ENCODE measurements at places on chromosomes 4 and X.

DNA sequence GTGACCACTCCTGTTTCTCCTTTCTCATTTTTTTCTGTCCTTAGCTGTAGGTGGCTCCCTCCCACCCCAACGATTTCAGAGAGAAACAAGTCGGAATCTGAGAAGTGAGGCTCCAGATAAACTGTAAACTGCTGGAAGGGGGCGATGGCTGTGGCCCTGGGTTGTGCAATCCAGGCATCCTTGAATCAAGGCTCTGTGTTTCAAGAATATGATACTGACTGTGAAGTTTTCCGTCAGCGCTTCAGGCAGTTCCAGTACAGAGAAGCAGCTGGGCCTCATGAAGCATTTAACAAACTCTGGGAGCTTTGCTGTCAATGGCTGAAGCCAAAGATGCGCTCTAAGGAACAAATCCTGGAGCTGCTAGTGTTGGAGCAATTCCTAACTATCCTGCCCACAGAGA is 37.7 kb downstream of the ETDC start:
- no peak for DNase-seq

GRCh38 chr4:5693871-5694270 is 14.5 kb downstream of the EVC2 start:
- DNase-seq = no peak

GRCh38 chrX:129663171-129663570 is 8.4 kb upstream of the APLN start:
- DNase-seq = no peak

- no peak for DNase-seq
These were observed 274.3 kb downstream of the FRMPD4 start for GRCh38 chrX:12412561-12412960.

DNA sequence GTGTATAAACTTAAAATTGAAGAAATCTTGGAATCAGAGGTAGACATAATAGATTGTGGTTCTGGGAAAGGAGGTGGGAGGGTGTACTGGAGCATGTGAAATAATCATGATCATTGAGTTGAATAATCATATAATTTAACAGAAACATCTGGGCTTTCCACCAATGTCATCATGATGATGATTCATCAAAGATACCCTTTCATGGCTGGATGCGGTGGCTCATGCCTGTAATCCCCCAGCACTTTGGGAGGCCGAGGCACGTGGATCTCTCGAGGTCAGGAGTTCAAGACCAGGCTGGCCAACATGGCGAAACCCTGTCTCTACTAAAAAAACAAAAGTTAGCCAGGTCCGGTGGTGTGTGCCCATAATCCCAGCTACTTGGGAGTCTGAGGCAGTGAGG is 6.7 kb upstream of the RUFY3 start:
- no peak for DNase-seq

DNA sequence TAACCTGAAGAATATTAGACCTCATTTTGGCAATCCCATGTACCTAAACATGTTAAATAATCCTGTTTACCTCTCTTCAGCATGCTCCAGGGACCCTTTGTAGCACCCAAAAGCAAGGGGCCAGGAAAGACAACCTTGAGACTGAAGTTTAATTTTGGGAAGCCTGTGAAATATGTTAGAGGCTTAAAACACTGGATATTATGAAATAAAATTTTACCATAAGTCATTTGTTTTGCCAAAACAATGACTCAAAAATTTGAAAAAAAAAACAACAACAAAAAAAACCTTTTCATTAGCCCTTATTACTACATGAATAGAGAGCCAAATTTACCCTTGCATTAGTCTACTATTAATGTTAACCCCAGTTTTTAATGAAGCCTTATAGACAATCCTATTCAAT is 49.7 kb downstream of the HMGB2 start:
- no peak for DNase-seq

GRCh38 chr4:26321373-26322221 is 783 bp downstream of the RBPJ start:
- no peak for DNase-seq

DNA sequence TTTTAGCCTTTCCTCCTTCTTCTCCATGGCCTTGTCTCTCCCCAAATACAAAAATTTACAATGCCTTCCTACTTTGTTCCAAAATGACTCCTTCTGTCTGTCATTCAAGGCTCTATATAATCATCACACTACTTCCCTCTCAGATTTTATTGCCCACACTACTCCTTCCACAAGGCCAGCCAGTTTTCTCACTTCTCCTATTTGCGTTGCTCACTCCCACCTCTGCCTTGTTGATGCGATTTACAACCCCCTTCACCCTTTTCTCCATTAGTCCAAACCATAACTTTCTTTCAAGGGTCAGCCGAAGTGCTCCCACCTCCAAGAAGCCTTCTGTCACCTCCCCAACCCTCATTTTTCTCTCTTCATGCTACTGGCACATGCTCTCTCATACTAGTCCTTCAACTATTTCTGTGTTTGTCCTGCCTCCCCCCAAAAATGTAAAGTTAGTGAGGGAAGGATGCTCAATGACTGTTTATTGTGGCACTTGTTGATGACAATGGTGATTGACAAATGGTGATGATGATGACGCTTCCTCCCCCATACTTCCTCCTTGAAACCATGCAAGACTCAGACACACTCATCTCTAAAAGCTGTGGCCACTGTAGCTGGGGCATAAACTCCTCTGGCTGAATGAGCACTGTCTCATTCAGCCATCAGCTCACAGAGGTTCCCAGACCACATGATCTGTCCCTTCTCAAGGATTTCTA is 2.7 kb upstream of the XKRX start:
- peak; percentile 25 for DNase-seq

DNA sequence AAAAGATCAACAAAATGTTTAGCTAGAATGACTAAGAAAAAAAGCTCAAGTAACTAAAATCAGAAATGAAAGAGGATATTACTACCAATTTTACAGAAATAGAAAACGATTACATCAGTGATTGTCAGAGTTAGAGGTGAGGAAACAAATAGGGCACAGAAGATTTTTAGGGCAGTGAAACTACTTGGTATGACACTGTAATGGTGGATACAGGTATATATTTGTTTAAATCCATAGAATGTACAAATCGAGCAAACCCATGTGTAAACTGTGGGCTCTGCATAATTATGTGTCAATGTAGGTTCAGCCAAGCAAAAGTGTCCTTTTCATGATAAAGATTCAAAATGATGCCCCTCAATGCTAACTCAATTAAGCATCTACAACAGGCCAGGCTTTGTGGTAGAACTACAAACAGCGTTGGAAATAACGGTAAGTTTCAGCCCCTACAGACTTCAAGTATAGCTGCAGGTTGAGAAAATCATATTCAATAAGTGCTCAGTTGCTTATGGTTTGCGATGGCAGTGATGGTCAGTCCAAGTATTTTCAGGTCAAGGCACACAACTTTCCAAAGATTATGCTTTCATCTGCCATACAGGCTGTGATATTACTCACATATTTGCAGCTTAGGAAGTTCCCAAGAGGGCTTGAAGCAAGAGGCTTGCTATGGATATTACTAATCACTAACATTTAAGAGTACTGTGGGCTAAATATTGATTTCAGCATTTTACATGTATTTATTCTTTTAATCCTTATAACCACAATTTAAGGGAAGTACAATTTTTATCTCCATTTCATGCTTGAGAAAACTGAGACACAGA is 158.6 kb downstream of the TET2 start:
- no peak for DNase-seq

- DNase-seq = no peak
These were observed 86.8 kb downstream of the CAMK2D start for GRCh38 chr4:113674733-113675132.

DNA sequence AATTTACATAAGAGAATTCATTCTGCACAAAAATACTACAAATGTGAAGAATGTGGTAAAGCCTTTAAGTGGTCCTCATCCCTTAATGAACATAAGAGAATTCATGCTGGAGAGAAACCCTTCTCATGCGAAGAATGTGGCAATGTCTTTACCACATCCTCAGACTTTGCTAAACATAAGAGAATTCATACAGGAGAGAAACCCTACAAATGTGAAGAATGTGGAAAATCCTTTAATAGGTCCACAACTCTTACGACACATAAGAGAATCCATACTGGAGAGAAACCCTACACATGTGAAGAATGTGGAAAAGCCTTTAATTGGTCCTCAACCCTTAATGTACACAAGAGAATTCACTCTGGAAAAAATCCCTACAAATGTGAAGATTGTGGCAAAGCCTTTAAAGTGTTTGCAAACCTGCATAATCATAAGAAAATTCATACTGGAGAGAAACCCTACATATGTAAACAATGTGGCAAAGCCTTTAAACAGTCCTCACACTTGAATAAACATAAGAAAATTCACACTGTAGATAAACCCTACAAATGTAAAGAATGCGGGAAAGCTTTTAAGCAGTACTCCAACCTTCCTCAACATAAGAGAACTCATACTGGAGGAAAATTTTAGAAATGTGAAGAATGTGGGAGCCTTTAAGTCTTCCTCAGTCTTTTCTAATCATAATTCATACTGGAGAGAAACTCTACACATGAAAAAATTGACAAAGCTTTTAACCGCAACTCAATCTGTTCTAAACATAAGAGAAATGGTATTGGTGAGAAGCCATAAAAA is 37.4 kb downstream of the ZNF718 start:
- DNase-seq = no peak

GRCh38 chrX:103157496-103158316 is 57.2 kb upstream of the BEX4 start:
- DNase-seq = no peak

DNA sequence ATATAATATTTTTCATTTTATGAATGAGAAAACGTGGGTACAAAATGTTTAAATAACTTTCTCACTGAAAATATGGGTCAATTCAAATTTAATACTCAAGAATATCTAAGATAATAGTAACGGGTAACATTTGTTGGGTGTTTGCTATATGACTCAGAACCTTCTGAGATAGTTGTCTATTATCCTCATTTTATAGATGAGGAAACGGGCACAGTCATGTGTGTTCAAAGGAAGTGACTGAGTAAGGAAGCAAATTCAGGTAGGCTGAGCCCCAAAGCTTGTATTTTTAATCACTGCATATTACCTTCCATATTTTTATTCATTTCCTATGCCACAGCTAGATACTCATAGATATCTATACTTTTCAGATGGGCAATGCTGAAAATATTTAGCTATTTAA is 12.2 kb upstream of the CAMK2D start:
- DNase-seq = no peak

- DNase-seq = no peak
These were observed 276.8 kb downstream of the FBXW7 start for GRCh38 chr4:152258804-152259708.

DNA sequence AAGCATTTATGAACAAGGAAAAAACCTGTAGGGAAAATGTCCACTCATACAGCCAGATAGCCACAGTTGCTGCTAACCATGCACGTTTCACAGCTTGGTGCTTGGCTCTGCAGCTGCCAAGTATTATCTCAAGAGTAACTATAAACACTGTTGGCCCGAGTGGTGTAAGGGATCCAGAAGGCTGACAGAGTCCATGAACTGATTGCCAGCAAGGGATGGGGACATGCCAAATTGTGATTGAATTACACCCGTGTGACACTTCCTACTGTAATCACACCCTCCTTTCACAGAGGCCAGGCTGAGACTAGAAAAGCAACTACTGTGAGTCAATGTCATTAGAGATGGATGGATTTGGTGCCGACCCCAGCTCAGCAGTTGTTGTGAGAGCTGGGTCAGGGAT is 223.9 kb upstream of the ANKRD50 start:
- DNase-seq = no peak

DNA sequence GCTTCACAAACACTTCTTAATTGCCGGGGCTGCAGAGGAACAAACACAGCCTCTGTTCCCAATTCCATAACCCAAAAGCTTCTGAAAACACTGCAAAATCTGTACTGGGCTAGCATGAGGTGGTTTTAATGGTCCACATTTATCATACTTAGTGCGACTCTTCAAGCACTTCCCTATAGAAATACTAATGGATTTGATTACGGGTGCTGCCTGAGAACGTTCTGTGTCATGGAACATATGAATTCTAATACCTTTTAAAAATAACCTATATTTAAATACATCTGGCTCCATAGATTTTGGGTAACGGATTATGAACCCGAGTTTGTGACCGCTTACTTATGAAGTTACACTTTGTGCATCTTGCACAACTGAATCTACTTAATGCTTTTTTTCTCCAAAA is 35.4 kb upstream of the STS start:
- DNase-seq = no peak

DNA sequence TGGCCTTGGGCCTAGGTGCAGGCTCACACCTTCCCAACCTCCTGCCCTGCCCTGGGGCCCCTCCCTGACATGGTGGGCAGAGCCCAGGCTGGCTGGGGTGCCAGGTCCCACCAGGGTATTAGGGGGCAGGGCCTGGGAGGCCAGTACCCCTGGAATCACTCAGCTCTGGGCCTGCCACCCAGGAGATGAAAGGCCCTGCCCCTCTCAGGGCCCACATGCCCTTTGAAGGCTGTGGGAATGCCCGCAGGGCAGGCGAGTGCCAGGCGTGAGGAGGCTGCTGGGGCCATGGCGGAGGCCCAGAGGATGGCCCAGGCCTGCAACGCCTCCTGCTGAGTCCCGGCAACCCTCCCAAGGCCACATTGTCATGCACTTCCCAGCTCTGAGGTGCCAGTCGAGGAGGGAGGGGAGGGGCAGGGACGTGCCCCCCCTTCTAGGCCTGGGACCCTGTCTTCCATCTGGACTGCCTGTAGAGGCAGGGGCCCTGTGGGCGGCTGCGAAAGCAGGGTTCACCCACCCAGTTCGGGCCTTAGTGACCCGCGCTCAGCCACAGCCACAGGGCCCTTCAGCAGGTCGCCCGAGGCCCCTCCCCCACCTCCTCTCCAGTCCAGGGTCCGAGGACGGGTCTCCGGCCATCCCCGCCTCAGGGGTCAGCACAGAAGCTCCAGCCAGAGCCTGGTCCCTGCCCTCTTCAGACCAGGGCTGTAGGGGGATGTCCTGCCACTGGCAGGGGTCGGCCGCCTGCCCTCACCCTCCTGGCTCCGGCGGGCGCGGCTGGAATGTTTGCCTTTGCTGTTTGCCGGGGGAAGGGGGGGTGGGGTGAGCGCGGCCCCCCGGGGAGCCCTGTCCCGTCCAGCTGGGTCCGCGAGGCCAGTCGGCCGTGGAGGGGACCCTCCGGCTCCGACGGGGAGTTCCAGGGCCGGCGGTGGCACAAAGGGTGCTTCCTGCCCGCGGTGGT is 26.7 kb upstream of the FGFR3 start:
- DNase-seq = no peak

DNA sequence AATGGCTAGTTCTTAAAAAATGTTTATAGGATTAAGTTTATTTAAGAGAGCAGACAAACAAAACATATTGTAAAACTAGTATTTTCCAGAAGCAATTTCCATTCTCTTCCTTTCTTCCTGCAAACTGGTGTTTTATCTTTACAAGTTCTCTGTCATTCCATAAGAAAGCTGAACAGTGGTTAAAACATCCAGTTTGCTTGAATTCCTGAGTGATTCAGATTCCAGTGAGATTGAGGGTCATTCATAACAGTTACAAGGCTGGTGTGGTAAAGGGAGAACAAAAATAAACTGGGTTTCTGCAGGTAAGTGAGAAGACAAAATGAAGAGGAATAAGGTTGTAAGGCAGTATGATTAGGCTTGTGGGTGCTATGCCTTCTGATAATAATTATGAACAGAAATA is 544.8 kb upstream of the DIPK2B start:
- no peak for DNase-seq

- DNase-seq = no peak
These were observed 50.0 kb upstream of the AFAP1 start for GRCh38 chr4:7989654-7990053.

GRCh38 chrX:118498755-118499154 is 3.1 kb downstream of the DOCK11 start:
- no peak for DNase-seq

All from stimulated activated CD4-positive, alpha-beta T cell treated with anti-CD3 and anti-CD28 coated beads, Interleukin-15, amount 100 ng/mL, for 48 hours (primary cell).